ENCODE measurements at places on chromosomes 4 and X.

- DNase-seq, result no peak
These were observed 34.9 kb upstream of the USP9X start for GRCh38 chrX:41050359-41050758.

DNA sequence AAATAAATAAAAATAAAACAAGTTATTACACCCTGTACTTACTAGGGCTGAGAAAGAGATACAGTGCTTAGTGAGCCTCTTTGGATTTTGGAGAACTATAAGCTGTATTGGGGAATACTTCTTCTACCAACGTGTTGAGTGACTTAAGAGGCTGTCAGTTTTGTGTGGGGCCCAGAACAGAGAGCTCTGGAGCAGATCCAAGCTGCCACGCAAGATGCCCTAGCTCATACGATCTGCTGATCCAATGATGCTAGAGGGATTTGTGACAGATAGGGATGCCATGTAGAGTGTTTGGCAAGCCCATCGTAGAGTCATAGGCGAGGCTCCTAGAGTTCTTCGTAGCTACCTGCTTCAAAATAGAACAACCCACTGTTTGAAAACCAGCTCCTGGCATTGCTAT, 60.3 kb upstream of the KLF3 start:
- no peak for DNase-seq

GRCh38 chr4:87978681-87979080, 3.2 kb downstream of the SPP1 start:
- DNase-seq, result no peak

DNA sequence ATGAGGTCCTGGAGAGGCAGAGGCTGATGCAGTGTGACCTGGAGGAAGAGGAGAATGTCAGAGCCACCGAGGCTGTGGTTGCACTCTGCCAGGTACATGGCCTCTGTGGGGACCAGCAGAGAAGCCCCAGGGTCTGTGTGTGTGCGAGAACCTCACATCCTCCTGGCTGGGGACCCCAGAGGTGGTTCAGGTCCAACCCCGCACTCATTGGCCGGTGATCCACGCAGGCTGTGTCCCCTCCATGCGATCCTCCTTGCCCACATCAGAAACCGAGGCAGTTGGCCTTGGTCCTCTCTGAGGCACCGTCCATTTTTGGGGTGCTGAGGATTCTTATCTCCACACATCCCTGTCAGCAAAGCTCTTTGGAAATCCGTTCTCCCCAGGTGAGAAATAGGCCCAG, 45.3 kb downstream of the EVC start:
- no peak for DNase-seq

- no peak for DNase-seq
These were observed 272.1 kb downstream of the RAPGEF2 start for GRCh38 chr4:159374749-159375530.

- DNase-seq, result no peak
These were observed 1504.5 kb upstream of the PCDH10 start for GRCh38 chr4:131644619-131645018.

GRCh38 chr4:3340700-3341083, 47.9 kb downstream of the RGS12 start:
- DNase-seq, result no peak

DNA sequence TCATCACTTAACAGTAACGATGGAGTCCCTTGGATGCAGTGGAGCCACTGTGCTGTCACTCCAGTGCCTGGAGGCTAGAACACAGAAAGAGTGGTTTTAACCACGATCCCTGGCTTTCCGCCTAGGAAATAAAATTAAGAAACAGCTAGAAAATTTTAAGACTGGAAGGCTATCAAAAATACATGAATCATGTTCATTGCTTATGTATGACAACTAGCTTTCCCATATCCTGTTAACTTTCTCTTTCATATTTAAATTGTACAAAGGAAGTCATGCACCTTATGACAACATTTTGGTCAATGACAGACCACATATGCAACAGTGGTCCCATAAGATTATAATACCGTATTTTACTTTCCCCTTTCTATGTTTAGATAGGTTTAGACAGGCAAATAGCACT, 115.1 kb downstream of the GALNTL6 start:
- DNase-seq, result no peak

DNA sequence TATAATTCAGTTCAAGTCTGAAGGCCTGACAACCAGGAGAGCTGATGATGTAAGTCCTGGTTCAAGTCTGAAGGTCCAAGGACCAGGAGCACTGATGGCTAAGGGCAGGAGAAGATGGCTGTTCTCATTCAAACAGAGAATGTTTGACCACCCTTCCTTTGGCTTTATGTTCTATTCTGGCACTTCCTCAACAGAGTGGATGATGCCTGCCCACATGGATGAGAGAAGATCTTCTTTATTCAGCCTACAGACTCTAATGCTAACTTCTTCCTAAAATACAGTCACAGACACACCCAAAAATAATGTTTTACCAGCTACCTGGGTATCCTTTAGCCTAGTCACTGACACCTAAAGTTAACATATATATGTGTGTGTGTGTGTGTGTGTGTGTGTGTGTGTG, 25.6 kb upstream of the IRF2 start:
- no peak for DNase-seq

DNA sequence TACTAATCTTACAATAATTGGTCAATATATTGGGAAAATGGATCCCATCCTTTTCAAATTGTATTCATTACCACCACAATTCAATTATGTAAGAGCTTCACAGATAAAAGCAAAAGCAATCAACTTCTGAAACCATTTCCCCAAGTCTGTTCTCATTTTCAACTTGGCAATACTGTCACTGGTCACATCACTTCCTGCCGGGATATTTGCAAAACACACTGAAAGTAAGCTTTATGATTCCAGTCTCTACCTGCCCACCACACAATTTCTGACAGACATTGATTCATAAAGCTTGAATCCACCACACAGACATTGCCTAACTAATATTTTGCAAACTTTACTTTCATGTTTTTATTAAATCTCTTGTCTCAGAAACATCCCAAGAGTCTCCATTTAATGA, 53.6 kb downstream of the LIN54 start:
- no peak for DNase-seq

- no peak for DNase-seq
These were observed 21.1 kb downstream of the TEC start for GRCh38 chr4:48248559-48248953.

DNA sequence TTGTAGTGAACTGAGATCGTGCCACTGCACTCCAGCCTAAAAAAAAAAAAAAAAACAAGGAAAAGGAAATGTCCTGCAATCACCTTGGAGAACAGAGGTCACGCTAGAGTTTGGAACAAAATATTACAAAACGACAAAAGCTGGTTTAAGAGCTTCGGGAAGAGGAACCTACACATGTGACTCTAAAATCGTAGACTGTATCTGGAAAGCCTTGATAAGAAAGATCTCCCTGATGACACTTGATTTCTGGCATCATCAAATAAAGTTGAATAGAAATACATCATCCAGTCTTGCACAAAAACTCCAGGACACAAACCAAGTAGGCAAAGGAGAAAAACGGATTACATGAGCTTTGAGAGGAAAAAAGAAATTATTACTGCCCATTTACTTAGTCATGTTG, 31.1 kb upstream of the DOCK11 start:
- DNase-seq, result no peak
